ENCODE measurements at places on chromosomes 2 and 18.

DNA sequence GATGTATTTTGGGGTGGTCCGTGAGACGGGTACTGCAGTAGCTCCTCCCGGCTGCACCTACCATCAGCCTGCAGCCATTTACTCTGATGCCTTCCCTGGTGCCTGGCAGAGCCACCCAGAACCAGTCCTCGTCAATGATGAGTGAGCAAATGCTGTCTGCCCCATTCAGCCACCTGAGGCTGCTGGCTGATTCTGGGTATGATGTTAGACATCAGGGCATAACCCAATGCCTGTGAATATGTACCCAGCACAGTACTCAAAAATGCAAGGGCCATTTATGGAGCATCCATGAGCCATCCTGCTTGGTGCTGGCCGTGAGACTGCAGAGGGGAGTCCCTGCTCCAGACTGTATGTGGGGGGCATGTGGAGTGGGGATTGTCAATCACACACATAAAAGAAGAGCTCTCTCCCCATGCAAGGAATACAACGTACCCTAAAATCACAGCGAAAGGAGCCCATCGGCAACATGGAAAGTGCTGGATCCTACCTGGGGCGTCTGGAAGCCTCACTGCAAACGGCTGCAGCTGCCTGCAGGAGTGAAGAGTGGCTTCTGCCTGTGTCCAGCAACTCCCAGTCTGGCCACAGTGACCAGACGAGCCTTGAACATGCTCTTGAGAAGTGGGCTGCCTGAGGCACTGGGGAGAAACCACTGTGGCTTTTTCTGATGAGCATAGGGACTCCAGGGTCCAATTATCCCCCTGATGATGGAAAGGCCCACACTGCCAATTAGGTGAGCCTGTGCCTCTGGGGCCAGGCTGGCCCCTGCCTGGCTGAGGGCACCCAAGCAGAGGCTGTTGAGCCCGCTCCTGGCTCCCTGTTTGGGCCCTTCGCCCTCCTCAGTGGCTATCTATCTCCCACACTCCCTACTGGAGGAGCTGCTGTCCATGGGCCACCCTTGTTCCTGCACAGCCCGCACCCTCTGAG, 2.4 kb upstream of the OR6B2 start:
- DNase-seq, result no peak

GRCh38 chr18:49072940-49073339, 122.2 kb upstream of the SMAD7 start:
- DNase-seq, result no peak

DNA sequence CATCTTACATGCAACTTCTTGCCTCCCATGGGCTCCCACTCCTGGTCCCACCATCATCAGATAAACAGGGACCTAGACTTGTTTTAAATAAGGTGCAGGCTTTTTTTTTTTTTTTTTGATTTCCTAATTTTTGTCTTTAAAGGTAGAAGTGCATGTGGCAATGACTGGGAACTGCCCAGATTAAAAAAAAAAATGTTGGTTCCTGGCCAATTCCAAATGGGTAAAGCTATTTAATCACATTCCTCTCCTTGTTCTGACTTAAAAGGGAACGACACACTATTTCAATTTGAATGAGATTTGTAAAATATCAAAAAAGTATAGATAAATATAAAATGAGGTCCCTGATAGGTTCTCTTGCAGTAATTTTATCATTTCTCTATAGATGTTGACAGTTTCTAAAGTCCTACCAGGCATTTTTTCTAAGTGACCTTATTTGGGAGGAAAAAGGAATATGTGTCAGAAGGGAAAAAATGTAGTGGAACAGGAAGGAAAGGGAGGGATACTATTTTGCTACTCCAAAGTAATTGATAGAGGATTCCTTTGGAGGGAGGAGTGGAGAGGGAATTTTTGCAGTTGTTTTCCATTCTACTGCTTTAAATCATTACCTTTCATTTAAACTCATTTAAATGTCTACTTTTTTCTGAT, 43.3 kb downstream of the DDX1 start:
- no peak for DNase-seq

- no peak for DNase-seq
These were observed 270.8 kb upstream of the DCC start for GRCh38 chr18:52069201-52069600.

- no peak for DNase-seq
These were observed 17.2 kb upstream of the ATG16L1 start for GRCh38 chr2:233234264-233234663.

DNA sequence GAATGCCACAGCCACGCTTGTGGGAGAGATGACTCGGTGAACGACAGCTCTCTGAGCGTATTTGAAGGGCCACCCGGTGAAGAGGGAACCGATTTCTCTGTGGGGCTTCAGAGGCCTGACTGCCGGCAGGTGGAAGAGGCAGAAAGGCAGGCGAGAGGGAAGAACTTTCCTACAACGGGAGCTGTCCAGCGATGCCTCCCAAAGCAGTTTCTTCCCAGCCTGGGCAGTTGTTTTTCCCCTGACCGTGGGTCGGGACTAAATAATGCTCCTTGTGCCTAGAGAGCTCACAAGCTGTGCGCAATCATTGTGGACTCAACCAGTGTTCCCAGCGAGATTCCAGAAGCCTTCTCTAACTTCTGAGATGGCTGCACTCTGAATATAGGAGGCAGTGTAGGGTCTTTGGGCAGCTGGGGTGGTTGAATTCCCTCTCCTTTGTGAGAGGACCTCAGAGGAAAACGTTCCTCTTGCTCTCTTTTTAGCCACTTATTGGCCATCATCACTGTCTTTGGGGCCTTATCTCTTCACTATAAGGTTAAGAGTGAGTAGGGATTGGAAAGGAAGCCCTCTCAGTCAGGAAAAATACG, 710 bp downstream of the SEC11C start:
- DNase-seq, result no peak

DNA sequence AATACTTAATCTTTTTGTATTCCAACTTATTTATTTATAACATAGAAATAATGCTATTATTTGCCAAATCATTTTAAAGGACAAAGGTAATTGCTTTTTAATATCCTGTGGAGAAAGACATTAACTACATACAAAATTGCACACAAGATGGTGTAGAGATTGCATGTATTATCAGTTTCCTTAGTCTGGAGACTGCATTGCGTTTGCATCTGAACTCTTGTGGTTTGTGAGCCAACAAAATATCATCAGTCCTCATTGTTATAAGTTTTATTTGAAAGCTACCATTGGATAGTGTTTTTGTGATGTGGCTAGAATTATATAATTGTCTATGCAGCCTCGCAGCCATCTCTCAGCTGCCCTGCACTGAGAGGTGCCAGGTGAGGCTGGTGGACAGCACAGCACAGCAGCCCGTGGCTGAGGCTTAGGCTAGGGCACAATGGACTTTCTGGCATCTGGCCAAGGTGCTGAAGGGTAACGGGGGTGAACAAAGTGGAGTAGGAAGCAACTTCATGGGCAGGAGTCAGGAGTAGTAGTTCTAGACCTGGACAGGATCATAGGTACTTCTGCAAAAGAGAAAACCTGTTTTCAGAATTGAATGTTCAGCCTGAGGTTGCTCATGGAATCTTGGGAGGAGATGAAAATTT, 15.1 kb downstream of the RASGRP3 start:
- DNase-seq, result no peak

DNA sequence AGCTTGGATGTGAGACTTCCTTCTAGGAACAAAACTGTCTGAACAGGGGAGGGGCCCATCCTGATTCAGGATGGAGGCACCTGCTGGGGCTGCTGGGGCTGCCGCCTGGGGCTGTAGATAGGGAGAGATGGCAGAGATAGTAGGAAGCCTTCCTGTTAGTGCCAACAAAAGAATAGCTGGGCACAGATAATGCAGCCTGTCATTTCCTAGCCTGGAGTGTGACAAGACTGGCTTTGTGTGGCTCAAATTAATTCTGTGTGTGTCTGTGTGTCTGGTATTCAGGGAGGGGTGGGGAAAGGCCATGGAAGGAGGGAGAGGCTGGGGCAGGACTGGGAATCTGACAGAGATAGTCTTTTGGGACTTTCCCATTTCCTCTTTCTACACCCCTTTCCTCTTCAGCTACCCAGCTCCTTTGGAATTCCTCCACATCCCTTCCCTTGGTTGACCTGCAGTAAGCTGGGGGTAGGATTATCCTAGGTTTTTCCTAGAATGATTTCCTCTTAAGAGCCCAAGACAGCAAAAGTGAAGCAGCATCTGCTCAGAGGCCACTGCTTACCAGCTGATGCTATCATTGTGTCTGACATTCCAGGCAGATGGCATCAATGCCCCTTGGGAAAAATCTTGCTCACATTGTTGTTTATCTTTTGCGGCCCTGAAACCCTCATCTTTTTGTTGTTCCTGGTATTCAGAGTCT, 144.9 kb upstream of the LHCGR start:
- no peak for DNase-seq

GRCh38 chr2:60806988-60807681, 51.1 kb downstream of the PAPOLG start:
- no peak for DNase-seq

- DNase-seq, result no peak
These were observed 45.8 kb upstream of the RBM44 start for GRCh38 chr2:237752761-237753165.

DNA sequence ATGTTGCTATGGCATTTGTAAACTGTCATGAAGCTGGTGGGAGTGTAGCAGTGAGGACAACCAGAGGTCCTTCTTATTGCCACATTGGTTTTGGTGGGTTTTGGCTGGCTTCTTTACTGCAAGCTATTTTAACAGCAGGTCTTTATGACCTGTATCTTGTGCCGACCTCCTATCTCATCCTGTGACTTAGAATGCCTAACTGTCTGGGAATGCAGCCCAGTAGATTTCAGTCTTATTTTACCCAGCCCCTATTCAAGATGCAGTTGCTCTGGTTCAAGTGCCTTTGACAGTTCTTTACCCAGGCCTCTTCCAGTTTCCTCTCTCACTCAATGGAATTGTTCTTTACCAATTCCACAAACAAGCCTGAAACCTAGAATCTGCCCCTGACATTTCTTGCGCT, 145.1 kb downstream of the KCNE4 start:
- no peak for DNase-seq

DNA sequence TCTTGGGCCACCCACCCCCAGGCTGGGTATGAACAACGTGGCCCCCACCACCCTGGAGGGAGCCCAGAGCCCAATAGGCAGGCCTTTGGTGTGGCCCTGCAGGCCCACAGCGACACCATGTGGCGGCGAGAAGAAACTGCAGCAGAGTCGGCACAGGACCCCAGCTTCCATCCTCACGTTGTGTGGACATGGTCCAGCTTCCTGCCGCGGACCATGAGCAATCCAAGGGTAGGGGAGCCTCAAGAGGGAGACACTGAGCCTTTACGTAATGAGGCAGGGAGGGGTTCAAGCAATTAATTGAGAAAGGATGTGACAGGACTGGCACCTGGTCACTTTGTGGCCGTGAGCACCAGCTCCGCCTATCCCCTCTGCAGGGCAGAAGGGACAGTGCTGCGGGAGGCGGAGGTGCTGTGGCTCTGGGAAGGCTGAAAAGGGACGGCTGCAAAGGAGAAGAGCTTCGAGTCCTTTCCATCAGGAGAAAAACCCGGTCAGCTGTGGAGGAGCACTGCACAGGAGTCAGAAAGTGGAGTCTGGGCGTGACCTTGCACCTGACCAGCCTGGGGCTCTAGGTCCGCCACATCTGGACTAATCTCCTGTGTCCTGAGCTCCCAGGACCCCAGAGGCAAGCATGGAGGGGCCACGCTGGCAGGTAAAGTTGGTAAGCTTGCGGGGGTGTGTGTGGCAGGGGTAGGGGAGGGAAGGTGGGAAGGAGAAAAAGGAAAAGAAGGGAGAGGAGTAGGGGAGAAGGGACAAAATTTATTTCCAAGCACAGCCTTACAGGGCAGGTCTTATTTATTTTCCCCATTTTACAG, 44.9 kb downstream of the TMEM37 start:
- DNase-seq, result no peak

DNA sequence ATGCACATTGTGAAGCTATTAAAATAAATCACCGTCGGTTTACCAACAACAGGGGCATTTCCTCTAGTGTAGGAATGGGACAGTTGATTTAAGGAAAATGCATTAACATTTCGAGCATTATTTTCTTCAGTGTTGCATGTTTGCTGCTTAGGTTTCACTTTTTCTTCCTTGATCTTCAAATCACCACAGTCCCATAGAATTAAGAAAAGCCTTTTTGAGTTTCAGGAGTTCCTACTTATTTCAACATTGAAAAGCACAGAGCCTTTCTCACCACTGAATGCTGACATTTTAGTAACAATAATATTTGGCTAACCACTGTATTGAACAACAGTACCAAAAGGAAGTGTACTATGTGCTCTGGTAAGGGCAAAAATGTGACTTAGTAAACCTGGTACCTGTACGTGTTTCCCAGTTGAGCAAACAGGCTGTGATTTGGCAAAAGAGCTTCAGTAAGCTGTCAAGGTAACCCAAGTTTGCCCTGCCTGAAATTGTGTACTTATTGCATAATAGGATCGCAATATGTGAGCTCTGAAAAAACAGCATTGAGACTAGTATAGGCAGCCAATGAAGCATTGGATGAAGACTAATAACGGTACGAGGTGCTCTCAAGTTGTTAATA, 2.2 kb downstream of the LRRTM4 start:
- DNase-seq, result no peak

- DNase-seq, result no peak
These were observed 338.1 kb downstream of the CTNNA2 start for GRCh38 chr2:79850912-79851311.

DNA sequence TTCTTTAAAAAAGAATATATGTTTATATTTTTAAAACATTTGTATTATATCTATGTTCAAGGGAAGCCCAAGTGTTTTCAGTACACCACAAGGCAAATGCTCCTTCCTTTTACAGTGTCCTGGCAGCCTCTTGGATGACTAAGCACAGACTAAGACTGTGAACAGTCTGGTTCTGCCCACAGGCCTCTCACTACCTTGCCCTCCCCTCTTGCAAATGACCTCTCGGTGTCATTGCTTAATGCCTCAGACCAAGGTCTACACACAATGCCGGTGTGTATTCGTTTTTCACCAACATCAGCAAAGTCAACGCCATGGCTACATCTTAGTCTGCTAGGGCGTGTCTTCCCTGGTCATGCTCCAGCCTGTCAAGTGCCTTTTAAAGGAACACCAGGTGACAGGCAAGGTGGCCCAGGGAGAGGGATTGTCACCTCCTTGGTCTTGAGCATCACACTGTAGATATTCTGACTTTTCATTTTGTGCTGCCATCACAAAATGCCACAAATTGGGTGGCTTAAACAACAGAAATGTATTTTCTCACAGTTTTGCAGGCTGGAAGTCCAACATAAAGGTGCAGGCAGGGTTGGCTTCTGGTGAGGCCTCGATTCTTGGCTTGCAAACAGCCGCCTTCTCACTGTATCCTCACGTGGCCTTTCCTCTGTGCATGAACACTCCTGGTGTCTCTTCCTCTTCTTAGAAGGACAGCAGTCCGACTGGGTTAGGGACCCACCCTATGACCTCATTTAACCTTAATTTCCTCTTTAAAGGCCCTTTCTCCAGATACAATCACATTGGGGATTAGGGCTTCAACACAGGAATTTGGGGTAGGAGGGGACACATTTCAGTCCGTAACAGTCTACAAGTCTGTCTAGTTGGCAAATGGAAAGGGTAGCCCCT, 266.5 kb downstream of the KLHL29 start:
- no peak for DNase-seq

Data from T-helper 9 cell (primary cell).